CD4-positive, alpha-beta T cell treated with Interleukin-17A for 4 hours (primary cell): ENCODE measurements at places on chromosomes 2 and 18.

DNA sequence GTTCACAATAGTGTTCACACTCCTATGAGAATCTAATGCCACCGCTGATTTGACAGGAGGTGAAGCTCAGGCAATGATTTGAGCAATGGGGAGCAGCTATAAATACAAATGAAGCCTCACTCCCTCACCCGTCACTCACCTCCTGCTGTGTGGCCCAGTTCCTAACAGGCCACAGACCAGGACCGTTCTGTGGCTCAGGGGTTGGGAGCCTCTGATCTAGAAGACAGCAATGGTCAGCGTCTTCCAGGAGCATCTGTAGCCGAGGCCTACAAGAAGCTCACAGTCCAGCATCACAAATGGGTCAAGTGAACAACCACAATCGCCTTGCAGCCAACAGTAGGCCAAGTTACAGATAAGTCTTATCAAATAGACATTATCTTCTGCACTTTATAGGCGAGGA lies 110.0 kb upstream of the SLC66A3 start:
- no peak for DNase-seq

- no peak for DNase-seq
Observed at GRCh38 chr2:145799595-145800108, 1279.7 kb upstream of the ZEB2 start.

DNA sequence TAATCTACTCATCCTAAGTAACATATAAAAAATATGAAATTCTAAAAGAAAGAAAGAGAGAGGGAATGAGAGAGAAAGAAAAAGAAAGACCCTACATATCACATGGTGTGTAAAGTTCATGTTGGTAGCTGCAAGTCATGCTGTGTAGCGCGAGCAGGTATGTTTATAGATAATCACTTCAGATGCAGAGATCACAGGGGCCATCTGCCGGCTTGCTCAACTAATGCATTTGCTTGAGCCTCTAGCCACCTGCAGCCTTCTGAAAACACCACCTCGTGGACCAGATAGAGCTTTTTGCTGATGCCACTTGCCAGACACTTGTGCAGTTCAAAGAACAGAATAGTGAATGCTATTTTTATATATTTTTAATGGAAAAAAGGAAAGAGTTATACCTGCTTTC lies 37.6 kb downstream of the CDH7 start:
- DNase-seq: no peak

DNA sequence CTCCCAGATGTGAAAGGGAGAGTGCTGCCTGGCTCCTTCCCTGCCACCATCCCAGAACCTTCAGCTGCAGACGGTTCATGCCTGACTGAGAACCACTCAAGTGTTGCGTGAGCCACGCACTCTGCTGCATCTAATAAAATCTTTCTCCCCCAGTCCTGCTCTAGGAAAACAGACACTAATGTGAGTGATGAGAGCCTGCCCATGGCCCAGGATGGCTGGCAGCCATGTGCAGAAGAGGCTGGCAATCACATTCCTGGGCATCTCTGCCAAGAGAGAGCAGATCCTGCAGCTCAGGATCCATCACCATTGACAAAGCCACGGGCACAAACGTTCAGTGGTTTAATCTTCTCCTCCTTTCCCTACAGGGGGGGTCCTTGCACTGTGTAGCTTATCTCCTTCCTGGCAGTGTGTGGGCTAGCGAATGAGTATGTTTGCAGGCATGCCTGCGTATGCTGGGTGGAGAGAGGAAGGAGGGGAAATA lies 477.5 kb downstream of the SLC4A3 start:
- DNase-seq: no peak
